NCI-H524 treated with DMSO at 0.1 percent for 48 hours (cell line): ENCODE measurements at places on chromosomes 7 and 10.

GRCh38 chr7:148382596-148382995 is 208.0 kb upstream of the C7orf33 start:
- no peak for DNase-seq

DNA sequence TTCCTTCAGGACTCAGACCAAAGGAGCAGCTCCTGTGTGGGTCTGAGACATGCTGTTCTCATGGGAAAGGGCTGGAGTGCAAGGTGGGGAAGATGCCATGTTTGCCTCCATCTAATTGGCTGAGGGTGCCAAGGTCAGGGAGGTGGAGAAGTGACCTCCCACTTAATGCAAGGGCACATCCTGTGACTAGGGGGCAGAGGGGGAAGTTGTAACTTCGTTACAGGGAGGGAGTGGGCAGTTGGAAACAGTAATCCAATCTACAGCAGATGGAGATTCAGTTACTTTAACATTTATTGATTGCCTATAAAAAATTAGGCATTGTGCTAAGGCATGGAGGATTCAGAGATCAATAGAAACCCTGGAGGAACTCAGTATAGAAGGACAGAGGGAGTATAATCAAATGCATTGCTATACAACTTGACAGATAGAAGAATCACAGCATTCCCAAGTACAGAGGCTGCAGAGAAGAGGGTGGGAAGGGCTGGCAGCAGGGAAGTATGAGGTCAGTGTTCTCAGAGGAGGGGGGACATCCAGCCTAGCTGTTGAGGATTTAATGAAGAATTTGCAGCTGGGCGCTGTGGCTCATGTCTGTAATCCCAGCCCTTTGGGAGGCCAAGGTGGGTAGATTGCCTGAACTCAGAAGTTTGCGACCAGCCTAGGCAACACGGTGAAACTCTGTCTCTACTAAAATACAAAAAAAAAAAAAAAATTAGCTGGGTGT is 75.9 kb downstream of the CCNY start:
- no peak for DNase-seq

GRCh38 chr10:120162471-120162870 is 269.9 kb downstream of the SEC23IP start:
- DNase-seq: no peak

- no peak for DNase-seq
These were observed 14.2 kb downstream of the UCMA start for GRCh38 chr10:13219685-13220670.

- DNase-seq: no peak
These were observed 290.9 kb downstream of the DPP6 start for GRCh38 chr7:154342971-154343633.
